Stimulated activated CD8-positive, alpha-beta memory T cell treated with anti-CD3 and anti-CD28 coated beads, Interleukin-15, amount 100 ng/mL, for 48 hours (primary cell): ENCODE measurements at places on chromosomes 5 and 9.
A peak's percentile ranks its signal among the peaks of the same experiment; 100 is the strongest.

DNA sequence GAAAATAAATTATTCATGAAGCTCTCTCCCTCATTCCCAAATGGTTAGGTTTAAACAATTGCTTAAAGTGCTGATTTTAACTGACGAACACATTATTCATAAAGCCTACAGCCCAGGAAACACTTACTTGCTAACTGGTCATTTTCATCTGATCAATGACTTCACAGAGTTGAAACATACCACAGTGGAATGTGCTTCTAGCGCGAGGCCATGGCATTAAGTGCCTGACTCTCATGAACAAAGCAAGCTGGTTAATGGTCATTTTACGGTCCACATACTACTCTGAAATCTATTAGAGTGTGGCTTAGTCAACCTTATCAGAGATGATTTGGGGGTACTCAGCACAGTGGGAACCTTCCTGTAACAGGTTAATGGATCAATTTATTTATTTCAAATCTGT lies 114.6 kb downstream of the MED27 start:
- DNase-seq: no peak

- DNase-seq: no peak
Observed at GRCh38 chr9:137482094-137482781, 23.1 kb upstream of the NSMF start.

DNA sequence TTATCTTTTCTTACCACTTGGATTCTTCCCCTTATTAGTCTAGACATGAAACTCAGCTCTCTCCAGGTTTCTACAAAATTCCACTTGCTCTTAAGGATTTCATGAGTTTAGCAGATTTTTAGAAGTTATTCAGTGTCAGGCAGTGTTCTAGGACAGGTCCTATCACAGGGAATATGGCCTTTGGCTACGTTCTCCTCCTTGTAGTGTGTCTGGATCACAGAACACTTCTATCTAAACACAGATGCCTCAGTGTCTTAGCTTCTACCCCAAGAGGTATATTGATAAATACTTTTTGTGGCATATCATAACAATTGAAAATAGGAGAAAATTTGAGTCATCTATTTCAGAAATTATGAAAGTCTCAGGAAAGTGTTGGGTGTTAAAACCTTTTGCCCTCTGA lies 15.6 kb downstream of the RAB3C start:
- no peak for DNase-seq

DNA sequence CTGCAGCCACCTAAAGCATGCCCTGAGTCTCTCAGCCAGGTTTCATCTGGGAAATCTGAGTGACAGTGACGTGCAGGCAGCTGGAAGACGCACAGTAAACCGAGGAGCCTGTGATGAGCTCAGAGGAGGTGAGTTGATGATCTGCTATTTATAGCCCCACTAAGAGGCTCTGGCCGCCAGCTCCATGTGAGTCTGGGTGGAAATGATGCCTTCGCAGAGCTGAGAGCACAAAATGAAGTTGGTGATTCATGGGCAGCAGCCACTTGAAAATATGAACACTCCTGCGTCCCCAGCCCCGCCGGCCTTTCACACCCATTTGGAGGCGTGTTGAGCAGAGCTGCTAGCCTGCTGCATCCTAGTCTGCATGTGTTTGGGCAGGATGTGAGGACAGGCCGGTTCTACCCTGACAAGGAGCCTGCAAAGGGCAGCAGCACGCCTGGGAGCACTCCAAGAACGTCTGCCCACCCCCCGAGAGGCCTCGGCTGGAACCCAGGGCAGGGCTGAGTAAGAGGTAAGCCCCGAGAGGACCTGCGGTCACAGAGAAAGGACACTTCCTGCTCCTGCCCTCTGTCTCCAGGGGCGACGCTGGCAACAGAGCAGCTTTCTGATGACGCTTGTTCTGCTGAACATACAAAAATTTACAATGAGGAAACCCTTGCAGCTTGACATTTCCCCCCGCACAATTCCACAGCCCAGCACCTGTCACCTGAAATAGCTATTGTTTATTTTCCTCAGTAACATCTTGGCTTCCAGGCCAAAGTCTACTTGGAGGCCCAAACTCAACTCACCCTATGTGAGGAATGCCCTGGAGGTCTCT lies 25.1 kb upstream of the CDKN2AIPNL start:
- peak; percentile 50 for DNase-seq

DNA sequence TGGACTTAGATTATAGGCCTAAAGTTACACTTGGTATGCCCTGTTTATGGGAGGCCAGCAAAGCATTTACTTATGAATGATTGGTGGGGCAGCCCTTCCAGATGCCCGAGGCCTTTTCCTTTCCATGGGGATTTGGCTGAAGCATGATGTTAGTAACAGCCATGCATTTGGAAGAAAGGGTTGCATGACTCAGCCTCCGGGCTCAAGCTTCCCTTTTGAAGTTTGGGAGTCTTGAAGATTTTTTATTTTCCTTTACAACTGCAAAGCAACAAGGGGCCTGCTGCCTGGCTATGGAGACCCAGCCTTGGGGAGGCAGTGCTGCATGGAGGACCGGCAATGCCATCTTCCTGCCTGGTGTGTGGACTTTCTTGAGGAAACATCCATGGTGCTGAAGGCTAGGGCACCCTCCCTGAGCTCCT lies 244.7 kb downstream of the ICE1 start:
- DNase-seq: no peak

DNA sequence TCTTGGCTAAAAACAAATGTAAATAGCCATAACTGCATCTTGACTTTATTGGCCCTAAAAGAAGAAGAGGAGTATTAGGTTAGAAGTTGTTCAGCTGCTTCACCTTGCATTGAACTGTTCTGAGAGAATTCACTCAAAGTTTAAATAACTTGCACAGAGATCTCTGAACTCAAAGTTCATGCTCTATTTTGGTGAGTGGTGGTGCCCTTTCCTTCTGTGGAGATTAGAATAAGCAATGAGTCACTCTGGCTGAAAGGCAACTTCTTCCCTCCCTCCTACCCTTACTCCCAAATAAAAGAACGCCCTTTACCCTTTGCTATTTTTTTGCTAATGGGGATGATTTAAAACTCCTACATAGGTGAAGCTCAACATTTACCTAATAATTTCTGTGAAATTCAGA lies 48.9 kb downstream of the ERMP1 start:
- DNase-seq: no peak

GRCh38 chr5:73496984-73497457 lies 1.2 kb upstream of the BTF3 start:
- no peak for DNase-seq

GRCh38 chr5:100900796-100901781 lies 2.0 kb downstream of the ST8SIA4 start:
- DNase-seq: peak; percentile 91

GRCh38 chr9:101269591-101270283 lies 115.1 kb downstream of the BAAT start:
- no peak for DNase-seq

DNA sequence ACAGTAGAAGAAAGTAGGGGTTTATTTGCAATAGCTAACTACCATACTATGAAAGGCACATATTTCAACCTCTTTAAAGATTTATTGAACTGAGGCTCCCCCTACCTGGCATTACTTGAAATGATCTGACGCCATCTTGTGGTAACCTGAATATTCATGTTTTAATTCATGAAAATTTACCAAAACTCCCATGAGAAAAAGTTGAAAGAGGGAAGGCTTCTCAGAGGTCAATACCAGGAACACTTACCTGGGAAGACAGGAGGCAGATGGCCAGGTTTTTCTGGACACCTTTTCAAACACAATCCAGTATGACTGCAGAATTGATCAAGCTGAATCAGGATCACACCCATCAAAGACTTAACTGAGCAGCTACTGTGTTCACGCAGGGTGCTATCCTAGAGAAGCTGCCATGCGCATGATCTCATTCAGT lies 9.4 kb downstream of the PRELID2 start:
- no peak for DNase-seq

GRCh38 chr5:93800988-93801811 lies 59.8 kb upstream of the POU5F2 start:
- no peak for DNase-seq

- DNase-seq: no peak
Observed at GRCh38 chr9:86614871-86615849, 260.9 kb upstream of the TUT7 start.

DNA sequence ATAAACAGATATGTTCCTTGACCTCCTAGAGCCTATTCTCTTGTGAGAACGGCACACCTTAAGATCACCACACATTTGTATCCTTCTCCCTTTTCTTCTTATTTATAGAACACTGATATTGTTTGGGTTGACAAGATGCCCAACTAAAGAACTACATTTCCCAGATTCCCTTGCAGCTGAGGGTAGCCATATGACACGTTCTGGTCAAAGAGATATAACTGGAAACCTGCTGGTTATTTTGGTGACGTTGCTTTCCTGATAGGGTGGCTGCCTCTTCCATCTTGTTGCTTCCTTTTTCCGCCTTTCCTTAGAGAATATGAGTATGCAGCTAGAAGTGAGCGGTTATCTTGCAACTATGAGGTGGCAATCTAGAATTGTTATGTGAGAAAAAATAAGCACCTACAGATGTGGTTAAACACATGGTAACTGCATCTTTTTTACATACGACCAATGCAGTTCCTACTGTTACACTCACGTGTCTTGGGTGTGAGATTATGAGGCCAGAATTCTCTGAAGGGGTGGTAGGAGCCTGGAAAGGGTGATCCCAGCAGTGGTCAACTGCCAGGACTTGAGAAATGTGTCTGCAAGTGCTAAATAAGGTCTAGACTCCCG lies 72.9 kb downstream of the SEC61B start:
- no peak for DNase-seq

DNA sequence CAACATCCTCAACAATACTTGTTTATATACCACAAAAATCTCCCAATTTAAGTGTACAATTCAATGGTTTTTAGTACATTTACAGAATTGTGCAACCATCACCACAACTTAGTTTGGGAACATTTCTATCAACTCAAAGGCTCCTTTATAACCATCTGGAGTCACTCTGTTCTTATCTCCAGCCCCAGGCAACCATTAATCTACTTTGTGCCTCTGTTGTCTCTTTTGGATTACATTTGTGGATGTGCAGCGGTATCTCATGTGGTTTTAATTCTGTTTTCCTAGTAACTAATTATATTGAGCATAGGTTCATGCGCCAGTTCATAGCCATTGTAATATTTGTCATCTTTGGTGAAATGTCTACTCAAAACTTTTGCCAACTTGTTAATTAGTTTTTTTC lies 14.4 kb downstream of the ADAMTS19 start:
- DNase-seq: no peak

- no peak for DNase-seq
Observed at GRCh38 chr9:70491426-70492318, 77.2 kb upstream of the KLF9 start.

- no peak for DNase-seq
Observed at GRCh38 chr5:117177302-117177701, 602.7 kb upstream of the SEMA6A start.

GRCh38 chr5:42614509-42614908 lies 142.1 kb upstream of the CCDC152 start:
- DNase-seq: no peak

DNA sequence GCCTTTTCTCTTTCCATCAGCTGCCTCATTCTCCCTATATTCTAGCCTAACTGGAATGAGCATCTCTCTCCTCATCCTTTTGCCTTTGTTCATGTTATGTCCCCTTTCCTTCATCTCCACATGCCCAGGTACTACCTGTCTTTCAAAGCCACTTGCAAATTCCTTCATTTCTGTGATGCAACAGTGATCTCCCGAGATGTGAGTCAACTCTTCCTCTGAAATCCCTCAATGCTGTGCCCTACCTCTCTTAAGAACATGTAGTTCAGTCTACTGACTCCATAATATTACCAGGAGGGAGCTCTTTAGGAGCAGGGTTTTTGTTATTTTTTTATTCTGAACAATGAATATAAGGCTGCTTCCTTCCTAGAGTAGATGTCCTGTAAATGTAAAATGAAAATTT lies 91.6 kb downstream of the ZNF462 start:
- DNase-seq: no peak

DNA sequence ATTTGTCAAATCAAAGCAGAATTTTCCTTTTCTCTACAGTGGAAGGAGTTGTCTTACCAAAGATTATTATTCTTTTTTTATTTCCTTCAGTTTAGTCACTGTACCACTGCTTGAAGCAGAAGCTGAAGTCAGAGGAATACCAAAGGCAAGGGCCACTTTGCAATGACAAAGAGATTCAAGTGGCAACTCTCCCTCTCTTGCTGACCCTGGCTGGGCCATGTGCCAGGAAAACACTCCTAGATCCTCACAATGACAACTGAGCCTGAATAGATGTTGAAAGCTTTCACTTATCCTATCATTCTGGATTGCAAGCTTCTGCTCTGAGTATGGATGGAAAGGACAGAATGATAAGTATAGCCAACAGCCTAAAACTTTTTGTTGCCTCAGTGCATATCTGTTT lies 618.3 kb downstream of the NR2F1-AS1 start:
- no peak for DNase-seq
